Upper lobe of right lung (tissue), 1 donor: ENCODE measurements at places on chromosomes 1 and 21. TPM values are rescaled to one million over a fixed set of nuclear protein-coding genes. Genes with fewer than 3 reads are reported as not detected.

- no peaks in the 10 kb centered on the region for H3K4me1 ChIP-seq
- H3K4me3 ChIP-seq = no peak overlapping the region
- no peak overlapping the region for H3K27ac ChIP-seq
- DNase-seq = no peak
Measured at GRCh38 chr1:219000631-219001030, 173.0 kb upstream of the LYPLAL1 start.

DNA sequence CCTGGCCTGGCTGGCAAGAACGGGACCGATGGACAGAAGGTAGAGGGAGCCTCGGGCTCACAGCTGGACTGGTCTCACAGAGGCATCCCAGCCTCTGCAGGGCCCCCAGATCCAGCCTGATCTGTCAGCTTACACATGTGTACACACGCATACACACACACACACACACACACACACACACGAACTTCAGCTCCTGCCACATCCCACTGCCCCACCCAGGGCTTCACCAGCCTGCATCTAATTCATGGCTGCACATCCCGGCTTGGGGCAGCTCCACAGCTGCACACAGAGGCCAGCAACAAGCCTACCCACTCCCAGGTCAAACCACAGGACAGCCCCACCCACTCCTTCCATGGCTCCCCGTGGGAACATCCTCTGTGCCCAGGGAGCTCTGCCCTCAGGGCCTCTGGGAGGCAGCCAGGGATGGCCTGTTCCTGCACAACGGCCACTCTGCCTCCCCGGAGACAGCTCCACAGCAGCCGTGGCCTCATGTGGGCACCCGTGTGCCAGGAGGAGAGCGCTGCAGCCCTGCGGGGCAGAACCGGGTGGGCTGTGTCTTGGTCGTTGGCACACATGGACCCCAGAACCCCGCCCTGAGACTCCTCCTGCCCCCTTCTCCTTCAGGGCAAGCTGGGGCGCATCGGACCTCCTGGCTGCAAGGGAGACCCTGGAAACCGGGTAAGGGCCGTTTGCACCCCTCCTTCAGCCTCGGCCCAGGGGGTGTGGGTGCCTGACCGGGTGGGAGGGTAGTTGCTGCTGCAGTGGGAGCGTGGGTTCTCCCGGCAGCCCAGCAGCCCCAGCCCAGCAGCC is 19.1 kb downstream of the COL6A2 start:
- H3K4me3 ChIP-seq = no peak overlapping the region
- DNase-seq = peak; percentile 56
- peaks cover 46% of the 10 kb centered on the region for H3K36me3 ChIP-seq
- H3K27ac ChIP-seq = no peak overlapping the region

GRCh38 chr1:55673416-55673815 is 458.3 kb upstream of the USP24 start:
- H3K36me3 ChIP-seq = no peaks in the 10 kb centered on the region
- no peaks in the 10 kb centered on the region for H3K27me3 ChIP-seq
- no peak overlapping the region for H3K27ac ChIP-seq
- H3K4me3 ChIP-seq = no peak overlapping the region
- no peak for DNase-seq

GRCh38 chr1:78226784-78227183 is 181.0 kb downstream of the GIPC2 start:
- no peaks in the 10 kb centered on the region for H3K27me3 ChIP-seq
- H3K27ac ChIP-seq = no peak overlapping the region
- H3K4me3 ChIP-seq = no peak overlapping the region
- H3K36me3 ChIP-seq = no peaks in the 10 kb centered on the region
- no peak for DNase-seq

DNA sequence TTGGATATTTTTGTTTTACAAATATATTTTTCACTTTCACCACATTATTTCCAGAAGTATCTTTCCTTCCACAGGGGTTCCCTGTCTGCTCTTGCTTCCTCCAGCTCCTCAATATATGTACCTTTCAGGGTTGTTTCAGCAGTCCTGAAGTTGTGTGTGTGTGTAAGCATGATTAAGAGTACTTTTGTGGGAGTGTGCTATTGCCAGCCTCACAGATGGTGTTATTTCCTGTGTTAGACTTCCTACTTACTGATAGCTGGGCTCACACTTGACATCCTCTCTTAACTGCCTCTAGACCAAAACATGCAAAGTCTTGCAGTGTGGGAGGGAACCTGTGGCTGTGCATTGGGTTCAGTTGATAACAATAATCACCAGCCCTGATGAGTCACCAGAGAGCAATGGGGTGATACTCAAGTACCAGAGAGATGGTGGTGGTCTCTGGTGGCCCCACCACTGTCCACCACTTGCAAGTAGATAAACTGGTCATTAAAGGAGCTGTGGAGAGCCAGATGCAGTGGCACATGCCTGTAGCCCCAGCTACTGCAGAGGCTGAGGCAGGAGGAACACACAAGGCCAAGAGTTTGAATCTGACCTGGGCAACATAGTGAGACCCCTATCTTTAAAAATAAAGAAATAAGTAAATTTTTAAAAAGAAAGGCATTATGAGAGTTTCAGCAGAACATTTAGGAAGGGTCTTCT is 126.7 kb downstream of the NR5A2 start:
- no peak overlapping the region for H3K27ac ChIP-seq
- no peak overlapping the region for H3K4me3 ChIP-seq
- no peaks in the 10 kb centered on the region for H3K36me3 ChIP-seq
- no peak for DNase-seq
- H3K27me3 ChIP-seq = no peaks in the 10 kb centered on the region

DNA sequence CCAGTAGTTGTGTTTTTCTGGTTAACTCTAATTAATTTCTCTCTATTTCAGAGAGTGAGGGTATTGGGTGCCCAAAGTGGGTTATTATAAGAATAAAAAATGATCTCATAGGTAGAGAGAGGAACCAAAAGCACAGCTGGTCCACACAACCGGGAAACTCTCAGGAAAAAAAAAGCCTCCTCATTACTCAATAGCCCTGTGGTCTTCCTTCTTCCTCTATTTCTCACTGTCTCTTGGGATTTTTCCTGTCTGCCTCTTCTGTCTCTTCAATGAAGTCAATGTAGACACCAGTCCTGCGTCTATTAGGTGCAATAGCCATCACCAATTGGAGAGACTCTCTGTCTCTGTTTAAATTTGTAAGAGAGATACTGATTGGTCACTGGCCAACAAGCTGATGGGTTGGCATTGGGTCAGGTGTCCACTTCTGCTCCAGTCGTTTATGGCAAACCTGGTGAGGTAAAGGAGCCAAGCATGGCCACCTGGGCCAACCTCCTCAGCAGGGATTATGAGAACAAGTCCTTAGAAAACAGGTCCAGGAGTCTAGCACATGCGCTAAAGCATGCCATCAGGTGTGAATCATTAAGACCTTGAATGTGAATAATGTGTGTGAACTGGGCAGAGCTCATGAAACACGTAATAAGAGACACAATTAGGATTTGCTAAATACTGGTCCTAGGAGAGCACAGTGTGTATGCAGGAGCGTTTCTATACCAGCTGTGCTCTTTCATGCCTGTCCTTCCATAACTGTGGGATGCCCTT is 443.0 kb upstream of the RUNX1 start:
- H3K36me3 ChIP-seq = no peaks in the 10 kb centered on the region
- no peak overlapping the region for H3K27ac ChIP-seq
- no peaks in the 10 kb centered on the region for H3K4me1 ChIP-seq
- H3K27me3 ChIP-seq = no peaks in the 10 kb centered on the region
- DNase-seq = no peak

GRCh38 chr1:186984959-186985358 is 156.2 kb downstream of the PLA2G4A start:
- DNase-seq = no peak
- no peak overlapping the region for H3K27ac ChIP-seq
- H3K27me3 ChIP-seq = no peaks in the 10 kb centered on the region
- no peaks in the 10 kb centered on the region for H3K36me3 ChIP-seq

- H3K27ac ChIP-seq = no peak overlapping the region
- no peaks in the 10 kb centered on the region for H3K27me3 ChIP-seq
- peaks cover 16% of the 10 kb centered on the region for H3K4me1 ChIP-seq
- DNase-seq = no peak
- H3K36me3 ChIP-seq = no peaks in the 10 kb centered on the region
Measured at GRCh38 chr21:26165331-26165730, 5.2 kb downstream of the APP start.

DNA sequence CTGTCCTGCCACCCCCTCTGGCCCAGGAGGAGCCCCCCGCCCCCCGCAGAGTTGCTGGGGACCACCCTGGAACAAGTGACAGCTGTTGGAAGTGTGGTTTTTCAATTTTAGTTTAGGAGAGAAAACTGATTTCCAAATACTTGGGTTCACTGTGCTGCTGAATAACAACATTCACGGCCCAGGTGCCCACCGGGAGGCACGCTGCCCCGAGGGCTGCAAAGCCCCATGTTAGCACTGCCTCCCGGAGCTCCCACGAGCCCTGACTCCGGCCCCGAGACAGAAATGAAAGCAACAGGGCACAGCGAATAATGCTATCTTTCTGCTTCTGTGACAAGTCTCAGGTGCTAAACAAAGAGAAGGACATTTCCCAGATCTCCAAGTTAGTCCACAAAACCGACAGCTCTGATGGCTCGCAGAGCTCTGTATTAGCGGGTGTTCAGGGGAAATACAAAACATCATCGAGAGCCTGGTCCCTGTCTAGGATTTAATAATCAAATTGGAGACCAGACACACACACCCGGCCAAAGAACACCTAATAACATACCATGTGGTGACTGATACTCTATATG is 451.5 kb downstream of the KIF26B start:
- H3K27ac ChIP-seq = no peak overlapping the region
- no peak for DNase-seq
- no peaks in the 10 kb centered on the region for H3K27me3 ChIP-seq
- no peaks in the 10 kb centered on the region for H3K36me3 ChIP-seq

- H3K4me3 ChIP-seq = no peak overlapping the region
- H3K36me3 ChIP-seq = no peaks in the 10 kb centered on the region
- H3K4me1 ChIP-seq = no peaks in the 10 kb centered on the region
- no peak overlapping the region for H3K27ac ChIP-seq
Measured at GRCh38 chr1:228306275-228307217, 98.7 kb downstream of the OBSCN start.

GRCh38 chr1:200380589-200381021 is 29.2 kb downstream of the ZNF281 start:
- H3K4me1 ChIP-seq = no peaks in the 10 kb centered on the region
- H3K27me3 ChIP-seq = no peaks in the 10 kb centered on the region
- DNase-seq = no peak
- no peak overlapping the region for H3K27ac ChIP-seq
- H3K36me3 ChIP-seq = no peaks in the 10 kb centered on the region

- DNase-seq = no peak
- H3K27ac ChIP-seq = peak overlapping the region; percentile 84
- H3K36me3 ChIP-seq = no peaks in the 10 kb centered on the region
- H3K27me3 ChIP-seq = no peaks in the 10 kb centered on the region
Measured at GRCh38 chr1:150764617-150765101, 919 bp downstream of the CTSS start.

CATSPERE gene
- total RNA-seq = 1.1 TPM

SPRR2B gene
- total RNA-seq = not detected

GPR3 gene
- total RNA-seq = 0.90 TPM

PRKAB2 gene
- total RNA-seq = 12.3 TPM

CD1D gene
- total RNA-seq = 5.3 TPM

PLOD1 gene
- total RNA-seq = 76.8 TPM

BMP8A gene
- 0.29 TPM for total RNA-seq

IVL gene
- total RNA-seq = not detected

HEYL gene
- 17.7 TPM for total RNA-seq

OR2L3 gene
- not detected for total RNA-seq

FCMR gene
- total RNA-seq = 12.6 TPM

NTRK1 gene
- 1.2 TPM for total RNA-seq
